ENCODE measurements at places on chromosomes 11 and 22. TPM values are rescaled to one million over a fixed set of nuclear protein-coding genes. Genes with fewer than 3 reads are reported as not detected.

- DNase-seq: no peak
Observed at GRCh38 chr22:27404441-27404840, 397.1 kb downstream of the MN1 start.

DNA sequence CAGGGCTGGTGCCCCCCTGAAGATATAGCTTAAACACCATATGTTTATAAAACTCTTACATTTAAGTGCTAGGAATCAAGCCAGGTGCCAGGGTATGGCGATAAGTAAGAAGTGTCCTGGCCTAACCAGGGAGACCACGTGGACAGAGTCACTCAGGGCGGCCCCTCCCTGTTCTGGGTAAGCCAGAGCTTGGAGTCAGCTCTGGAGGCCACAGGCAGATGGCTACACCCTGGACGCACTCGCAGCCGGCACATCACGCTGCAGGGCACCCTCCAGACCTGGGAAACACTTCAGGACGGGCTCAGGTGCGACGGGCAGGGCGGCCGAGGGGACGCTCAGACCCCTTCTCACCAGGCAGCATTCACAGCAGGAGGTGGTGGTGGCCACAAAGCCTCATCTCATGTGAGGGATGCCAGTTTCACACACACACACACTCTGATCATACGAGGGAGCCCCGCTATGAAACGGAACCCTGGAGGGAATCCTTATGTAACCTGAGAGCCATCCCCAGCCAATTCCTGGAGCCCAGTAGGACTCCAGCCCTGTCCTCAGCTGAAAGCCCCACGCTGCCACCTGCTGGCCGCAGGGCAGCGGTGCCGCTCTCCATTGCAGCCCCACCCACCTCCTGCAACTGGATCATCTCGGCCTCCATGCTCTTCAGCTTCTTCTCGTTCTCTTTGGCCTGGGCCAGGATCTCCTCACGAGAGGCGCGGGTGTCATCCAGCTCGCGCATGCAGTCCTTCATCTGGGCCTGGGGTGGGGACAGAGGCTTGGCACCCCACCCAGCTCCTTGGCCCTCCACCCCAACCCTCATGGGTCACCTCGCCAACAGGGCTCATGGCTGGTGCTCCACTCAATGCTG, 33.4 kb downstream of the APOL1 start:
- peak; percentile 75 for DNase-seq

DNA sequence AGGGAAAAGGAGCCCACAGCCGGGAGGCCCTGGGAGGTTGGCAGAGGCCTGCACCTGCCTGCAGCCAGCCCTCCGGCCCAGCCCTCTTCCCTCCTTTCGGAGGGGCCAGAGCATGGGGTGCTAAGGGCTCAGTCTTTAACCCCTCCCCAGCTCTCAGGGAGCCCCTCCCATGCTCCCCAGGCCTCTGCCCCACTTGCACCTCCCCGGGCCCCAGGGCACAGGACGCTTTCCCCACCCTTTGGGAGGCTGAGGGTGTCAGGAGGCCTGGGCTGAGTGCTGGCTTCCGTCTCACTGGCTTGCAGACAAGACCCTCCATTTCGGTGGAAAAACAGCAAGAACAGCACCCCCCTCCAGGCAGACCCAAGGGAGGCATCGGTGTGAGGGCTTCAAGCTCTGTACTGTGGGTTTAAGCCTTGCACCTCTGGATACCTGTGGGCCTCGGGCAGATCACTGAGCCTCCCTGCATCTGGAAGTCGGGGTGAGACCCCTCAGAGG, 7.3 kb downstream of the ASCL2 start:
- DNase-seq: no peak

DNA sequence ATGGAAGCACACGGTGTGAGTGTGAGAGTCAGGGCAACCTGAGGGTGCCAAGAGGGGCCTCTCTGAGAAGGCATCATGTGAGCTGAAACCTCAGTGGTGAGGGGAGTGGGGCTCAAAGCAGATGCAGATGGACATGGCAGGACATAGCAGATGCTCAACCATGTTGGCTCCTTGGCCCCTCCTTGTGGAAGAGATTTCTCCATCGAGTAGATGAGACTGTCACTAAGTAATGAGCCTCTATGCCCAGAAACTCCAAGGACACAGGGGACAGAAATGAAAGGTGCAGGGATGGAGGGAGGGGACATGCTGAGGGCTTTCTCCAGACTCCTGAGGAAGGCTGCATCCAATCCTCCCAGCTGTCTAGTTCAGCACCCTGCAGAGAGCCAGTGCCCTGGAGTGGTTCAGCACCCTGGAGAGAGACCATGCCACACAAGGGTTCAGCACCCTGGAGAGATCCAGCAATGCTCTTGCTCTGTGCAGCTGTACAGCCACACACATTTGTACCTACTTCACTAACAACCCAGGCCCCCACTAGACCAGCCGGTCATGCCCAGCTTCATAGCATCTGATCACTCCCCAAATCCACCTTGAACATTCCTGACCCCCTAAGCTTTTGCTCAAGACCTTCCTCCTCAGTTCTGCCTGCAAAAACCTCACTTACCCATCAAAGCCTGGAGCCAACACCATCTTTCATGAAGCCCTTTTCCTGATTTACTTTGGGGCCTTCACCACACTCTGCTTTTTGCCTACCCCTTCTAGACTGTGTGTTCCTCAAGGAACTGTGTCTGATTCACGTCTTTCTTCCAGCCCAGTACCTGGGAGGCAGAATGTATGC, 252.0 kb downstream of the CTTN start:
- peak; percentile 67 for DNase-seq

HBE1 gene
- 0.97 TPM for total RNA-seq

DNA sequence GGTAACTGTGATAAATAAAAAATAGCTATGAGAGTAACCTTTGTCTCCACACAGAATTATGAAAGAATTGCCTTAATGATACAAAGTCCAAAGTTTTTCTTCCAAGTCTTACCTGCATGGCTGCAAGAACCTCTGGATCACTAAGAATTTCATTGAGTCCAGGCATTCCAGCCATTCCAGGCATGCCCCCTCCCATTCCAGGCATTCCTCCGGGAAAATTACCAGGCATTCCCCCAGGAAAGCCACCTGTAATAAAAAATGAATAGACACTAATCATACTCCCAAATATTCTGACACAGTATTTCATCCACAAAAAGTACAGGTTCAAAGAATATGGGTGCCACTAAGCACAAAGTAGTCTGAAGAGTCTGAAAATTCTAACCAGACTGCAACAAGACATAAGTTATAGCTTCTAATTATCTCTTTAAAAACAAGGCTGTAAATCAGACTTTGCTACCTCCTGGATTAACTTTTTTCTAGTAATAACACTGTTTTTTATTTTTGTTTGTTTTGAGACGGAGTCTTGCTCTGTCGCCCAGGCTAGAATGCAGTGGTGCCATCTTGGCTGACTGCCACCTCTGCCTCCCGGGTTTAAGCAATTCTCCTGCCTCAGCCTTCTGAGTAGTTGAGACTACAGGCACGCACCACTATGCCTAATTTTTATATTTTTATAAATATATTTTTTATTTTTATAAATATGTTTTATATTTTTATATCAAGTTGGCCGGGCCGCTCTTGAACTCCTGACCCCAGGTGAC, 8.0 kb upstream of the SLC25A17 start:
- no peak for DNase-seq

- DNase-seq: no peak
Observed at GRCh38 chr22:32822179-32822877, 20.8 kb downstream of the TIMP3 start.

GRCh38 chr22:24178502-24179440, 2.5 kb upstream of the SUSD2 start:
- DNase-seq: no peak

DNA sequence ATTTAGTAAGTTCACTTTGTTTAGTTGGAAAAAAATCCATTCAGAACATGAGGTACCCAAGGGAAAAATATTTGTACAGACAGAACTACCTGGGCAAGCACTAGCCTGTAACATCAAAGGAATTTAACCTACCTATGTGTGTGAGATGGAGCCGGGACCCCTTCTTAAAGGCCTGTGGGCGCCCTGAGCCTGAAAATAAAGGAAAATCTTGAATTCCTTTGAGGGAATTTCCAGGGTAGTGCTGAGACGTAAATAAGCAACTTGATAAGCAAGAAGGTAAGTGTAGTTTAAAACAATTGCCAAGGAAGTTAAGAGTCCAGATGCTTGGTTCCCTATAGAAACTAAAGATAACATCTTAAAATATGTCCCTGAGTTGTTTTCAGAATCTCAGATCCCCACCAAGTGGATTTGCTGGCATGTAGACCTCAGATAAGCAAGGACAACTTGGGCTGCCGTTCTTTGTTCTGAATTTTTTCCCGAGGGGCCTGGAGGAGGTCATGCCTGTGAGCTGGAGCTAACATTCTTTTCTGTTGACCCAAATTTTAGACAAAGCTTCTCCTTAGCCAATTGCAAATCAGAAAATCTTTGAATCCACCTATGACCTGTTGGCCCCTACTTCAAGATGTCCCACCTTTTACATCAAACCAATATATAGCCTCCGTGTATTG, 31.0 kb downstream of the MED17 start:
- no peak for DNase-seq

DNA sequence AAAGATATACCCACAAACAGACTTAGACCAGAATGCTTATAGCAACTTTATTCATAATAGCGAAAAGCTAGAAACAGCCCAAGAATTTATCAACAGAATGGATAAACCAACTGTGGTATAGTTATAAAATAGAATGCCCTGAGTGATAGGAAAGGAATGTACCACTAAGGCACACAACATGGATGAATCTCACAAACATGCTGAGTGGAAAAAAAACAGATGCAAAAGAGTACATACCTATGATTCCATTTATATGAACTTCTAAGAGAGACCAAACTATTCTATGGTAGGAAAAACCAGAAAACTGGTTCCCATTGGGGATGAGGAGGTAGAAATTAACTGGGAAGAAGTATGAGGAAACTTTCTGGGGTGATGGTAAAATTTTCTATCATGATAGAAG, 40.4 kb upstream of the GRIK4 start:
- DNase-seq: peak; percentile 84

- DNase-seq: peak; percentile 66
Observed at GRCh38 chr22:23315341-23315917, 135.1 kb downstream of the BCR start.

All from fibroblast of villous mesenchyme (primary cell).